ENCODE measurements at places on chromosomes 11 and 22. TPM values are rescaled to one million over a fixed set of nuclear protein-coding genes. Genes with fewer than 3 reads are reported as not detected.
A peak's percentile ranks its signal among the peaks of the same experiment; 100 is the strongest.

- no peaks in the 10 kb centered on the region for H3K36me3 ChIP-seq
- H3K27me3 ChIP-seq: peaks cover 6% of the 10 kb centered on the region
- no peak overlapping the region for H3K27ac ChIP-seq
- H3K4me3 ChIP-seq: no peak overlapping the region
These were observed 23.5 kb downstream of the SPATA19 start for GRCh38 chr11:133821776-133822175.

- H3K4me3 ChIP-seq: no peak overlapping the region
- H3K27ac ChIP-seq: no peak overlapping the region
- peaks cover 8% of the 10 kb centered on the region for H3K27me3 ChIP-seq
- DNase-seq: no peak
- no peaks in the 10 kb centered on the region for H3K4me1 ChIP-seq
These were observed 101.6 kb downstream of the CSNK2A3 start for GRCh38 chr11:11251394-11251970.

- H3K27ac ChIP-seq: no peak overlapping the region
- no peak overlapping the region for H3K4me3 ChIP-seq
- H3K4me1 ChIP-seq: no peaks in the 10 kb centered on the region
- no peak for DNase-seq
These were observed 34.1 kb downstream of the CHRDL2 start for GRCh38 chr11:74696939-74697675.

DNA sequence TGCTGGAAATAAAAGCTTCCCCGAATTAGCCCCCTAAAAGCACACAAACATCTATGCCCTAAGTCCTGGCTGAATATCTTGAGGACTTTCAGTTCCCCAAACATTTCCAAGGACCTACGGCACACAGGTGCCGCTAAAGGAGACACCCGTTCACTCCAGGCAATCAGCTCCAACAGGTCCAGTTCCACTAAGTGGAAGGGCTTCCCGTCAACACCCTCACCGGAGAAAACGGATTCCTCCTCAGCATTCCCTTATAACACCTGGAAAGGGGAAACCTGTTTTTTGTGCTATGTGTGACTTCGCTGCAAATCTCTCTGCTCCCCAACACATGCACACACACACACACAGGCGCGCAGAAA, 3.9 kb downstream of the TENM4 start:
- H3K27ac ChIP-seq: no peak overlapping the region
- no peak for DNase-seq
- H3K4me3 ChIP-seq: no peak overlapping the region
- peaks cover 49% of the 10 kb centered on the region for H3K27me3 ChIP-seq
- peaks cover 8% of the 10 kb centered on the region for H3K4me1 ChIP-seq

GRCh38 chr11:118897721-118898310, 14.1 kb downstream of the CXCR5 start:
- H3K27me3 ChIP-seq: no peaks in the 10 kb centered on the region
- H3K4me3 ChIP-seq: no peak overlapping the region
- H3K27ac ChIP-seq: peak overlapping the region; percentile 74

DNA sequence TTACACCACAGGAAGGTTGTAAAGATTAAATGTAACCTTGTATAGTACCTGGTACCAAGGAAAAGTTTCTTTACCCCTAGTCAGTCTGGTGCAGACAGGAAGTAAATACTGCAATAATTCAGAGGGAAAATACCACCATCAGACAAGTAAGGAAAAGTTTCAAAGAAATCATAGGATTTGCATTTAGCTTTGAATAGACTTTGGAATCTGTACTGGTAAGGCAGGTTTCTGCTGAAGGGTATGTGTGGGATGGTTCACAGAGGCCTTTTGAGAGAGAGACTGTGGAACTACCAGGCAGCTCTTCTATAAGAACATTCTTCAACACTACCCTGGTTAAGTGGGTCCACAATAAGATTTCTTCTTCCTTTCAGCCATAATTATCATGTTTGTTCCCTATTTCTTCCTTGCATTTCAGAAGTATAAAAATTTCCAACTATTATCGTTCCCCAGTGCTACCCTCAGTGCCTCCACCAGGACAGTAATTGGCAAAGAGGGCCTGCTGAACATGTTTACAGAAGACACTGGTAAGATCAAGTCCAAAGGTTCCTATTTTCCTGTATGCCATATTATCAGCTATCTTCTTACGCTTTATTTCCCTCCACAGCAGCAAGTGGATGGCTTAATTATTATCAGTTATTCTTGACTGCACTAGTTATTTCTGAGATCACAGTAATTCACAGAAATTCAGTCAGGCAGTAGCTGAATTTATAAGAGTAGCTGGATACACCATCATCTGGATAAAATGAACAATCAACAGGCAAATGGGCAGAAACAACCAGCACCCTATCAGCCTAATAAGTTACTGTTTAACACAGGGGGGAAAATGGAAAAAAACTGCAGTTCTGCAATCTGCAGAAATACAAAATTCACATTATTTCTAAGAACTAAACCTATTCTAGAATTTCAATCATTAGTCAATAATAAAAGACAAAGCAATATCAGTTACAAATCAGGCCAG, 48.5 kb downstream of the PITPNB start:
- DNase-seq: no peak
- no peak overlapping the region for H3K27ac ChIP-seq
- H3K36me3 ChIP-seq: peaks cover 50% of the 10 kb centered on the region
- no peak overlapping the region for H3K4me3 ChIP-seq
- H3K27me3 ChIP-seq: no peaks in the 10 kb centered on the region
- H3K4me1 ChIP-seq: peaks cover 33% of the 10 kb centered on the region

DNA sequence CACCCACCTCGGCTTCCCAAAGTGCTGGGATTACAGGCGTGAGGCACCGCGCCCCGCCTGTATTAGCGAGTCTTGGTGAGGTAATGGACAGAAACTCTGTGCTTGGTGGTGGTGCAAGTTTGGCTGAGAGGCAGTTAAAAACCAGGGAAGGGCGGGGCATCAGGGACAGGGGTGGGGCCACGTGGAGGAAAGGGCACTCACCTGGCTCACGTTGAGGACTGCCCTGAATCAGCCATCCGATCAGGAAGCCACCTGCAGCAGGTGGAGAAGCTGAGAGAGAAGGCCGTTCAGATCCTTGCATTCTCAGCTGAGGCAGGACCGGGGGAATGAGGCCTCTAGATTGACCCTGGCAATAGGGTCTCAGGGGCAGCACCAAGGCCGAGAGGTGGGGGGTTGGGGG, 12.1 kb upstream of the CHRM1 start:
- H3K27me3 ChIP-seq: peaks cover 33% of the 10 kb centered on the region
- H3K27ac ChIP-seq: no peak overlapping the region
- no peak for DNase-seq
- no peak overlapping the region for H3K4me3 ChIP-seq
- no peaks in the 10 kb centered on the region for H3K4me1 ChIP-seq
- no peaks in the 10 kb centered on the region for H3K36me3 ChIP-seq

GRCh38 chr22:49087198-49087597, 740.5 kb downstream of the BRD1 start:
- H3K4me3 ChIP-seq: no peak overlapping the region
- H3K27ac ChIP-seq: no peak overlapping the region
- H3K36me3 ChIP-seq: no peaks in the 10 kb centered on the region
- DNase-seq: no peak
- no peaks in the 10 kb centered on the region for H3K27me3 ChIP-seq
- H3K4me1 ChIP-seq: no peaks in the 10 kb centered on the region

DNA sequence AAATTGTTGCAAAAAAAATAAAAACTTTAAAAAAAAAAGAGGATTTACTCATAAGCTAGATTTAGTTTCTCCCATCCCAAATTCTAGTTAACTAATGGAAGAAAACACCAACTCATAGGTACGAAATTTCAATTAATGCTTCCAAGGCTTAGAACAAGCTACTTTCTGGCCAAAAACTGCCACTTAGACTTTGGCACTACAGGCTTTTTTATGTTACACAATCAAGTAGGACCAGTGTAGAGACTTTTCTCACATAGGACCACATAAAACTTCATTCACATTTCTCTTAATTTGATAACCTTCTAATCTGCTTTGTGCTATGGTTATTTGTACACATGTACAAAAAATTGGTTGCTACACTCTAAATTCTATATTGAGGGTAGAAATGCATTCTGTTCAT, 3.1 kb downstream of the ST13 start:
- H3K4me1 ChIP-seq: peaks cover 45% of the 10 kb centered on the region
- H3K27ac ChIP-seq: no peak overlapping the region
- no peak for DNase-seq
- peaks cover 28% of the 10 kb centered on the region for H3K36me3 ChIP-seq
- no peaks in the 10 kb centered on the region for H3K27me3 ChIP-seq
- no peak overlapping the region for H3K4me3 ChIP-seq

DNA sequence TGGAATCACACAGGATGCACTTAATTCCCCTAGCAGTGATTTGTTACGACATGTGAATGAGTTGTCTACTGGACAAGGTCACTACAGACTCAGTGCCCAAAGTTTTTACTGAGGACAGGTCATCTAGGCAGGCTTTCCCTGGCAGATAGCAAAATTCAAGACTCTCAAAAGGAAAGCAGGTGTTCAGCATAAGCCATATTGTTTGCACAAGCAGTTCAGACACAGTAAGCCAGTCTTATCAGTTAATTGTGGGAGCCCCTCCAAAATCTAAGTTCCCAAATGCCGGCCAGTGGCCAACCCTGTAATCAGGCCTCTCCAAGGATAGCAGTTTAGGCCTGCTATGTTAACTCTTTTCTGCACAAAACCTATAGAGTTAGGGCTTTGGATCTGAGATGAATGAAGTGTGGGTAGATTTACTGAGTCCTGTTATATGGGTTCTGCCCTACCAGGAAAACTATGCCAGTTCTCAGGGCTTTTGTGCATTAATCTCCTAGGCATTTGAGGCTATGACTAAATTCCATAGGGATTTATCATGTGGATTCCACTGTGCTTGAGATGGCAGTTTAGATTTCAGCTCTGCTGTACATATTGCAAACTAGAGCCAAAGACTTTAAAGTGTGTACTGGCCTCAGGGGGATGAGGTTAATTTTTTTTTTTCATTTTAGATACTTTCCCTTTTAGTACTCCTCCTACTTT, 4.8 kb upstream of the ARHGEF12 start:
- no peak overlapping the region for H3K27ac ChIP-seq
- no peak for DNase-seq
- peaks cover 44% of the 10 kb centered on the region for H3K27me3 ChIP-seq
- H3K4me3 ChIP-seq: no peak overlapping the region
- no peaks in the 10 kb centered on the region for H3K36me3 ChIP-seq

DNA sequence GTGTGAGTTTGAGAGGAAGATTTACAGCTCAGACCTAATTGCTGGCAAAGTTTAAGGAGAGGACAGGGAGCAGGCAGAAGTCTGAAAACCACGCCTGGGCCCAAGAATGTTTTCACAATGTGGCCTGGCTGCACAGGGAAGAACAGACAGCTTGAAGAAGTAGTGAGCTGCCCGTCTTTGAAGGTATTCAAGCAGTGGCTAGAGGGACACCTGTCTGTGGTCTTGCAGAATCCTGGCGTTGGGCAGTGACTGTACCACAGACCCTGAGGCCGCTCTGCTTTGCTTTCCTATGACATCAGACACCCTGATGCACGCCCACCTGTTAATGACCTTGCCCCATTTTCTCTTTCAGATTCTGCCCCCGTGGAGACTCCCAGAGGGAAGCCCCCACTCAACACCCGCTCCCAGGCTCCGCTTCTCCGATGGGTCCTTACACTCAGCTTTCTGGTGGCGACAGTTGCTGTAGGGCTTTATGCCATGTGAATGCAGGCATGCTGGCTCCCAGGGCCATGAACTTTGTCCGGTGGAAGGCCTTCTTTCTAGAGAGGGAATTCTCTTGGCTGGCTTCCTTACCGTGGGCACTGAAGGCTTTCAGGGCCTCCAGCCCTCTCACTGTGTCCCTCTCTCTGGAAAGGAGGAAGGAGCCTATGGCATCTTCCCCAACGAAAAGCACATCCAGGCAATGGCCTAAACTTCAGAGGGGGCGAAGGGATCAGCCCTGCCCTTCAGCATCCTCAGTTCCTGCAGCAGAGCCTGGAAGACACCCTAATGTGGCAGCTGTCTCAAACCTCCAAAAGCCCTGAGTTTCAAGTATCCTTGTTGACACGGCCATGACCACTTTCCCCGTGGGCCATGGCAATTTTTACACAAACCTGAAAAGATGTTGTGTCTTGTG, 6.6 kb upstream of the MCM5 start:
- no peaks in the 10 kb centered on the region for H3K36me3 ChIP-seq
- no peak overlapping the region for H3K27ac ChIP-seq
- DNase-seq: no peak
- no peak overlapping the region for H3K4me3 ChIP-seq

DNA sequence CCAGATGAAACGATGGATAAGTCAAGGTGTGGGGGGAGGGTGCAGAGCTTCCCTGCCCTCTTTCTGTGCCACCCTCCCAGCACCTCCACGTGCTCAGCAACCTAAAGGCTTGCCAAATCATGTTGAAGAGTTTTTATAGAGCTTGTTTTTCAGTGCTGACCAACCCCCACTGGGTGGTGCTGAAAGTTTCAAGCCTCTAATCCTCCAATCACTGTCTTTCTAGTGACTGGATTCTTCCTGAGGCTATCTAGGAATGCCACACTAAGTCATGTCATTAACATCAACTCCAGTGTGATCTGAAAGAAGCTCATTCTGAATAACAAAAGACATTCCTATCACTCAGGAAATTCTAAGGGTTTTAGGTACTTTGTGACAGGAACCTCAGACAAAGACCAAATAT, 382.6 kb downstream of the DYNC2H1 start:
- DNase-seq: no peak
- H3K36me3 ChIP-seq: no peaks in the 10 kb centered on the region
- H3K27me3 ChIP-seq: no peaks in the 10 kb centered on the region
- no peak overlapping the region for H3K27ac ChIP-seq
- peaks cover 10% of the 10 kb centered on the region for H3K4me1 ChIP-seq
- H3K4me3 ChIP-seq: no peak overlapping the region

MPPED2 gene
- total RNA-seq: not detected

TPST2 gene
- 68.9 TPM for total RNA-seq

CCDC188 gene
- total RNA-seq: not detected
